ENCODE measurements at places on chromosomes 13 and 19. TPM values are rescaled to one million over a fixed set of nuclear protein-coding genes. Genes with fewer than 3 reads are reported as not detected.

Gene ZNF134
- 9.1 TPM for total RNA-seq

Gene NCCRP1
- total RNA-seq = 1.4 TPM

Gene BLVRB
- total RNA-seq = 360 TPM

Gene STRN4
- 85.7 TPM for total RNA-seq

Gene ZNF99
- not detected for total RNA-seq

Gene GRIN3B
- total RNA-seq = 1.8 TPM

Gene SSC5D
- total RNA-seq = 0.61 TPM

Gene DYRK1B
- total RNA-seq = 18.7 TPM

Gene NLRP11
- total RNA-seq = not detected

Gene SGTA
- 69.8 TPM for total RNA-seq

Gene COL4A2
- total RNA-seq = 138 TPM

Data from A549 treated with Mapracorat at 1 μM for 4 hours (cell line).